ENCODE measurements at places on chromosomes 16 and 17.

DNA sequence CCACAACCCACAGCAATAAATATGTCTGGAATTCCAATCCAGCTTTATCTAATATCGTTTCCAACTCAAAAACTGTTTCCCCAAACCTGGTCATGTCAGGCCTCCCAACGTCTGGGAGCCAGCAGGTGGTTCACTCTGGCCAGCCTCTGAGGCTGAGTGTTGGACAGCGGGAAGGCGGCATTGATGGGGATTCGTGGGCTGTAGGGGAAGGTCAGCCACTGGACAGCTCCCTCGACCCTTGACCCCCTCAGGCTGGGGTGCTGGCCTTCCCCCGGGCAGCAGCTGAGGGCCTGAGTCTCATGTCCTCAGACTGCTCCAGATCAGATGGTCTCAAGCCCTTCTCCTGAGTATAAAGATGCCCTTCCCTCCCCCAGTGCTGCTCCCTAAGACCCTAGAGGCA lies 50.2 kb downstream of the SDK2 start:
- no peak for DNase-seq
- no peak overlapping the region for H3K4me3 ChIP-seq
- no peaks in the 10 kb centered on the region for H3K27me3 ChIP-seq
- H3K27ac ChIP-seq = no peak overlapping the region
- no peaks in the 10 kb centered on the region for H3K4me1 ChIP-seq
- H3K36me3 ChIP-seq = no peaks in the 10 kb centered on the region

- H3K27ac ChIP-seq = no peak overlapping the region
- DNase-seq = no peak
- peaks cover 8% of the 10 kb centered on the region for H3K4me1 ChIP-seq
- no peak overlapping the region for H3K4me3 ChIP-seq
- H3K36me3 ChIP-seq = no peaks in the 10 kb centered on the region
These were observed 27.1 kb downstream of the MEOX1 start for GRCh38 chr17:43634591-43635125.

DNA sequence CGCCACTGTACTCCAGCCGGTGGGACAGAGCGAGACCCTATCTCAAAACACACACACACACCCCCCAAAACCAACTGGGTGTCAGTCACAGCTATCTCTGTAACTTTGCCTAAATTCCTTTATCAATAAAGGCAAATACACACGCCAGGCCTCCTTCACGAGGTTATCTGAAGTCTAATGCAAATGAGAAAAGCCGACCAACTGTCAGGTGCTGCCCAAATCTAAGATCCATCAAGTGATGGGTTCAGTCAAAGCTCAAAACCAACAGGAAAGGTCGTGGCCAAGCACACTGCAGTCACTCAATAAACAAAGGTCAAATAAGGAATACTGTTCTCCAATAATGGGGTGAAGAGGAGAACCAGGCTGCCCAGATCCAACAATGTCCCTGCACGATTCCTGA lies 1.1 kb downstream of the ANKFY1 start:
- DNase-seq = no peak
- no peak overlapping the region for H3K27ac ChIP-seq
- no peaks in the 10 kb centered on the region for H3K36me3 ChIP-seq
- H3K27me3 ChIP-seq = no peaks in the 10 kb centered on the region
- peak overlapping the region; percentile 69 for H3K4me3 ChIP-seq

GRCh38 chr16:2482249-2482648 lies 7.3 kb downstream of the TBC1D24 start:
- H3K4me1 ChIP-seq = no peaks in the 10 kb centered on the region
- DNase-seq = no peak
- no peaks in the 10 kb centered on the region for H3K36me3 ChIP-seq
- H3K27ac ChIP-seq = no peak overlapping the region

- no peak for DNase-seq
- no peak overlapping the region for H3K4me3 ChIP-seq
- H3K27ac ChIP-seq = no peak overlapping the region
- no peaks in the 10 kb centered on the region for H3K27me3 ChIP-seq
- peaks cover 24% of the 10 kb centered on the region for H3K4me1 ChIP-seq
These were observed 11.8 kb downstream of the BCAR1 start for GRCh38 chr16:75239542-75240122.

DNA sequence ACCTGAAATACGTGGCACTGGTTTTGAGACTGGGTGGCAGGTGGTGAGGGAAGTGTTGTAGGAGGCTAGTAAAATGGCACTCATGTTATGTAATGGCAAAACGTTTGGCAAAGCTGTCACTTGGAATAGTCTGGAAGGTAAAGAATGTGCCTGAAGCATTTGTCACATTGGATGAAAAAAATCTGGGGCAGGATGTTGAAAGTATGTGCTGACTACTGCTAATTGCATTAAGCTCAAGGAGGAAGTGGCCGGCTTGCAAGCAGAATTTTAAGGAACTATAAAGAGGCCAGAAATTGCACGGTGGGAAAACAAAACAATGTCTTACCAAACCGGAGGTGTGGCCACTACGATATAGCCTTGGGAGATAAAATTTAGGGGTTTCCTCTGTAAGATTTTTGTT lies 26.6 kb upstream of the NLRP1 start:
- no peak overlapping the region for H3K4me3 ChIP-seq
- no peaks in the 10 kb centered on the region for H3K4me1 ChIP-seq
- DNase-seq = no peak
- H3K36me3 ChIP-seq = no peaks in the 10 kb centered on the region
- H3K27ac ChIP-seq = no peak overlapping the region
- H3K27me3 ChIP-seq = no peaks in the 10 kb centered on the region

GRCh38 chr17:50684288-50684611 lies 23.5 kb downstream of the ANKRD40 start:
- no peak for DNase-seq
- H3K36me3 ChIP-seq = no peaks in the 10 kb centered on the region
- peaks cover 3% of the 10 kb centered on the region for H3K4me1 ChIP-seq
- no peaks in the 10 kb centered on the region for H3K27me3 ChIP-seq
- H3K4me3 ChIP-seq = no peak overlapping the region

DNA sequence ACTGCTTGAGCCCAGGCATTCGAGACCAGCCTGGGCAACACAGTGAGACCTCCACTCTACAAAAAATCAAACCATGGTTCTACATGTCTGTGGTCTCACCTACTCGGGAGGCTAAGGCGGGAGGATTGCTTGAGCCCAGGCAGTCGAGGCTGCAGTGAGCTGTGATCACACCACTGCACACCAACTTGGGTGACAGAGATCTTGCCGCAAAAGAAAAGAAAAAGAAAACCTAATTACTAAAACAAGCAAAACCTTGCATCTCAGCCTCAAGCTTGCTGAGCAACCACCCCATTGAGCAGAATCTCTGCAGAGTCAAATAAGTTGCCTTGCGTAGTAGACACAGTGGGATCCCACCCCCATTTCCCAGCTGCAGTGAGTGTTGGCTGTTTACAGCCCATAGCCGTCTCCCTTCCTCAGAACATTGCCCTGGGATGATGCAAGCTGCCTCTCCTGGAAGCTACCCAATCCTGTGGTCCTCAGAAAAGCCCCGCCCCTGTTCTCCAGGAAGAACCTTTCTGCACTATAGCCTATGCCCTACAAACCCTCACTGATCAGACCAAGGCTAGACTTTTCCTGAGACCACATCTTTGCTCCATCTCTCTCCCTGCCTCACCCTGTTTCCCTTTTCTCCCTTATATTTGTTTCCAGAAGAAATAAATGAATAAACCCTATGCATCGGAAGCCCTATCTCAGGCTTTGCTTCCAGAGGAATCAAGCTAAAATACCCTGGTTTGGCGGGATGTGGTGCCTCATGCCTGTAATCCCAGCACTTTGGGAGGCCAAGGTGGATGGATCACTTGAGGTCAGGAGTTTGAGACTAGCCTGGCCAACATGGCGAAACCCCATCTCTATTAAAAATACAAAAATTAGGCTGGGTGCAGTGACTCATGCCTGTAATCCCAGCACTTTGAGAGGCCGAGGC lies 16.7 kb upstream of the ERN2 start:
- H3K36me3 ChIP-seq = no peaks in the 10 kb centered on the region
- no peak for DNase-seq
- H3K4me3 ChIP-seq = no peak overlapping the region
- H3K27ac ChIP-seq = no peak overlapping the region
- no peaks in the 10 kb centered on the region for H3K27me3 ChIP-seq

- DNase-seq = no peak
- no peak overlapping the region for H3K27ac ChIP-seq
- no peak overlapping the region for H3K4me3 ChIP-seq
- H3K36me3 ChIP-seq = no peaks in the 10 kb centered on the region
- no peaks in the 10 kb centered on the region for H3K27me3 ChIP-seq
These were observed 141.6 kb downstream of the PRKCA start for GRCh38 chr17:66444031-66444430.

DNA sequence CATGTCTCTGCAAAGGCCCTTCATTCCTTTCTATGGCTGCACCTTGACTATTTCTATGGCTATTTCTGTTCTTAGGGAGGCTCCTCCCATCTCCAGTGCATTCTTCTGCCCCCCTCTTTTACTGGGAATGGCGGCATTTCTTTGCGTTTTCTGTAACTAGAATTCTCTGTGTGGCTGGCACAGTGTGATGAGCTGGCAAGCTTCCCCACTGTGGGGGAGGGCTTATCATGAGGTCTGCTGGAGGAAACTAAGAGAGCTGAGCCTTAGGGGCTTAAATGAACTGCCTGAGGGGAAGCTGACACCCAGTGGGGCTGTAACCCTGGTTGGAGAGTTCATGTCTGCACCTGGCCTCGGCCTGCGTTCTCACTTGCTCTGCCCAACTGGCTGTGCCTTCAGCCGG lies 1.5 kb upstream of the CARD14 start:
- H3K36me3 ChIP-seq = no peaks in the 10 kb centered on the region

DNA sequence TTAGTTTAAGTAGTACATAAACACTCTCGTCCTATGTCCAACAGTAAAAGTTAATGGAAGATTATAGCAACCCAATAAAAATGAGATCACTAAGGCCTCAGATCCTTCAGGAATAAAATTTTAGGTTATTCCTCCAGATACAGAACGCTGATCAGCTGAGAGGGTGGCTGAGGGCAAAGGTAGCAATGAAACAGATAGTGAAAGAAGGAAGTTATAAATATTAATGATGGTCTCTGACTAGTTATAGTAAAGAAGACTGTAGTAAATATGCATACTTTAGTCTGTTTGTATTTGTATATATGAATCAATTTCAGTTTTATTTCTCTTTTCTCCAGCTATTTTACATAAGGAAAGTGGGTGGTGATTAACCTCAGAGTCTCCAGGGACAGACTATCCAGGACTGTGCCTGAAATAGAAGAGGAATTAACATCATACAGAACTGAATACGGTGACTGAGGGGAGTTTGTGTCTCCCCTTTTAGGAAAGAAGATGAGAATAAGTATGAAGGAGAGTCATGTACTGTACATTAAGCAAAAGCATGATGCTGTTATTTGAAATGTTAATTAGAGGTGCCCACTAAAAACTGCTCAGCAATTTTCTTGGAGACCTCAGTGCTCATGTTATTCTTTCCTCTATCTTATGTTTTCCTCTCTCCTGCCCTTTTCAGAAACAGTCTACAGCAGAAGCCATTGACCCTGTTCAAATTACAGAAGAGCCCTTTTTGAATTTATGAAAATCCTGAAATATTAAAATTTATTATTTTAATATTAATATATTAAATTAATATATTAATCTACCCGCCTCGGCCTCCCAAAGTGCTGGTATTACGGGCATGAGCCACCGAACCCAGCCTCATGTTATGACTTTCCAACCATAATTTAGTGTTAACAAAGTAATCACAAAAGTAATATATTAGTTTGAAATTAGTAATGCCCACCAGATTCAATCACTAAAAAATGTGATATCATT lies 36.5 kb upstream of the DHRS7B start:
- H3K27me3 ChIP-seq = no peaks in the 10 kb centered on the region
- no peak for DNase-seq
- no peak overlapping the region for H3K27ac ChIP-seq
- no peak overlapping the region for H3K4me3 ChIP-seq
- no peaks in the 10 kb centered on the region for H3K4me1 ChIP-seq
- no peaks in the 10 kb centered on the region for H3K36me3 ChIP-seq

Data from endothelial cell of umbilical vein (primary cell).